Frontal cortex (tissue), 4 donors: ENCODE measurements at places on chromosomes 11 and 22. TPM values are rescaled to one million over a fixed set of nuclear protein-coding genes. Genes with fewer than 3 reads are reported as not detected.

Gene ACTN3
- not detected for total RNA-seq

DNA sequence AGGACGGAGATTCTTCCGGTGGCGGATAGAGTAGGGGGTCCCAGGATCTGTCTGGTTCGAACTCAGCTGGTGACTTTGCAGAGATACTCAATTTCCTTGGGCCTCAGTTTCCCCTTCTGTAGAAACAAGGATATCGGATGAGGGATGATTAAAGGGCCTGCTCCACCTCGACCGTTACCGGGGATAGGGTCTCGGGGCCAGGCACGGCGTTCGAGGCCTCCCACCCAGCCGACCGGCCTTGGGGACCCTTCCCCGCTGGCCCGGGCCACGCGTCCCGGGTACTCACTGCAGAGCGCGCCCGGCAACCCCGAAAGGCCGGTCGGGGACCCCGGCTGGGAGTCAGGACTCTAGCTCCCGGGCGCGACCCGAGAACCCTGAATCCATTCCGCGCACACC is 321 bp downstream of the RHBDD3 start:
- no peak for DNase-seq

DNA sequence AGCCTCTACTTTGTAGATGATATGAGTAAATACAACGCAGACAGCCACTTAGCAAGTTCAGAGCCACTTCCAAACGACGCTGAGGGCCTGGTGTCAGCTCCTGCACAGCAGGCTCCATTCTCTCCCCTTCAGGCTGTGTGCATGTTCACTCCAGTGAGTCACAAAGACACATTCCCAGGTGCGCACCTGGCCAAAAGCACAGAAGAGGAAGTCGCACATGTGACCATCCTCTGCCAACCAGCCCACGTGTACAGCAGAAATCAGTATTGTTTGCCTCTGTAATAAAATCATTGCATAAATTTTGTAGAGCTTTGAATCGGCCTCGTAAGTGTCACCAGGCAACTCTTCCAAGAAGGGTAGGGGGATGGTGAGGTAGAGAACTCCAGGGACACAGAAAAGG is 19.5 kb upstream of the TPH1 start:
- no peak for DNase-seq

Gene POTEH
- not detected for total RNA-seq

Gene TPBGL
- not detected for total RNA-seq

DNA sequence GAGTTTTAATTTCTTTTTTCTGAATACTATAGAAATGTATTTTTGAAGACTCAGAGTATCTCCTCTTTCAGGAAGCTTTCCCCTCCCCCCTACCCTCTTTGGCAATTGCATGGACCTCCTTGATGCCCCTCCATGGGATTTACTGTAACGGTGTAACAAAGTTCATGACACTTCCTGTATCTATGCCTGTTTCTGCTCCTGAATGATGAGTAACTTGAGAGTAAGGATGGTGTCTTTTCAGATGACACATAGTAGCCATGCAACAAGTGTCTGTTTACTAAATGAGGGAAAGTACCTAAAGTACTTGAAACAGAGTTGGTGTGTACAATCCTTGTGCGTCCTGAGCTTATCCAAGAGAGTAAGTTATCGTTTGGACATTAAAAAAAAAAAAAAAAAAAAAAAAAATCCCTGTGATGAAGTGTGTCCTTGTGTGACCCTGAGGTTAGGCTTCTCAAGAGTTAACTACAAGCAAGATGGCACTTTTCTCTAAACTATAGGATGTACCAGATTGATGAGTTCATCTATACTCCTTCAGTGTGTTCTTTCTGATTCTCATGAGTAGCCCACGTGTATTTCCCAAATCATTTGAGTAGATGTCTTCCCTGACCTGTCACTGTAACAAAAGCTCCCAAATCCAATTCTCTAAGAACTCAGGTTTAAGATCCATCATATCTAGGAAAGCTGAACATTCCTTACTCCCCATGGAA is 7.4 kb downstream of the ETS1 start:
- no peak for DNase-seq

DNA sequence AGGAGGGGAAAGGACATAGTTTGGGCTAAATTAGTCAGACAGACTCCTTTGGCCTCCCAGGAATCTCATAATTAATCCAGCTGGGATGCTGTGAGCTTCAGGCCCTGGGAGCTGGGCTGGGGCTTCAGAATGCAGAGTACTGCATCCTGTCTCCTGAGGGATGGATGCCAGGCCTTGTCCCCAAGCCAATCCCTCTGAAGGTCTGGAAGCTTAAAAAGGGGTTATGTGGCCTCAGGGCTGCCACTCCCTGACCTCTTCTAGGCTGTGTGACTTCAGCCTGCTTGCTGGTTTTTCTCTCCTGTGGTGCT is 6.9 kb upstream of the LRRC32 start:
- DNase-seq, result no peak

GRCh38 chr11:111435046-111435698 is 56.1 kb upstream of the POU2AF1 start:
- DNase-seq, result no peak

Gene HBG2
- 2,646 TPM for total RNA-seq

Gene TOB2
- 10.2 TPM for total RNA-seq

Gene FIBIN
- total RNA-seq, result 6.5 TPM
